ENCODE measurements at places on chromosomes 2 and 18.

- DNase-seq: no peak
These were observed 117.0 kb upstream of the EML6 start for GRCh38 chr2:54606393-54606958.

DNA sequence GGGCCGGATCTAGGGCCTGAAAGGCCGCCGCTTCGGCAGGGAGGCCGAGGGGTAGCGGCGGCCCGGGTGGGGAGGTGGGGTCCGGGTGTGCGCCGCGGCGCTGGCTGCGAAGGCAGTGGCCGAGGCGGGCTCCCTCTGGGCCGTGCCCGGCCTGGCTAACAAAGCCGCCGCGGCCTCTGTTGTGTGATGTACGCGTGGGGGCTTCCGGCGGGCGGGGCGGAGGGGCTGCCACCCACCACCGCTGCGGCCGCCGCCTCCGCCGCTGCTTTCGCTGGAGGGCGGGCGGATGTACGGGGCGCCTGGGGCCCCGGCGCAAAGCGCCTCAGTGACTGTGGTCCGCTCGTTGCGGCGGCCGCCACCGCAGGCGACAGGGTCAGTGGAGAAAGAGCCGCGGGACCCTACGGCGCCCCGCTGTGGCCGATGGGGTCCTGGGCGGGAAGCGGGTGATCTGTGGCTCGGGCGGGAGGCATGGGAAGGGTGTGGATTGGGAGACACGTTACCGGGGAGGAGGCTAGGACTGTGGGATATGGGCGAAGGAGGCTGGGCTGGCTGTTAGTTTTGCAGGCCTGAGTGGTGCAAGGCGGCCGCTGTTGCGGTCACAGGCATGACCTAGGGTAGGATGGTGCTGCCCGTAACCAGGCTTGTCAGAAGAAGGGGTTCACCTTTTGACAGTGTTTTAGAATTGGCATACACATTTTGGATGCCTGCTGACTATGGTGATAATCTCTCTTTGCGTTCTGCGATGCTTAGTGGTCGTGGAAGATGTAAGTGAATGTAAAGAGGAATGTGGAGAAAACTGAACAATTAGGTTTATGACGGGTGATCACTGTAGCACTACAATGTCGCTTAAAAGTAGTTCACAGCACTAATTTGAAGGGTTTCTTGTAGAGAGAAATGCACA, 662 bp downstream of the BZW1 start:
- peak; percentile 80 for DNase-seq

DNA sequence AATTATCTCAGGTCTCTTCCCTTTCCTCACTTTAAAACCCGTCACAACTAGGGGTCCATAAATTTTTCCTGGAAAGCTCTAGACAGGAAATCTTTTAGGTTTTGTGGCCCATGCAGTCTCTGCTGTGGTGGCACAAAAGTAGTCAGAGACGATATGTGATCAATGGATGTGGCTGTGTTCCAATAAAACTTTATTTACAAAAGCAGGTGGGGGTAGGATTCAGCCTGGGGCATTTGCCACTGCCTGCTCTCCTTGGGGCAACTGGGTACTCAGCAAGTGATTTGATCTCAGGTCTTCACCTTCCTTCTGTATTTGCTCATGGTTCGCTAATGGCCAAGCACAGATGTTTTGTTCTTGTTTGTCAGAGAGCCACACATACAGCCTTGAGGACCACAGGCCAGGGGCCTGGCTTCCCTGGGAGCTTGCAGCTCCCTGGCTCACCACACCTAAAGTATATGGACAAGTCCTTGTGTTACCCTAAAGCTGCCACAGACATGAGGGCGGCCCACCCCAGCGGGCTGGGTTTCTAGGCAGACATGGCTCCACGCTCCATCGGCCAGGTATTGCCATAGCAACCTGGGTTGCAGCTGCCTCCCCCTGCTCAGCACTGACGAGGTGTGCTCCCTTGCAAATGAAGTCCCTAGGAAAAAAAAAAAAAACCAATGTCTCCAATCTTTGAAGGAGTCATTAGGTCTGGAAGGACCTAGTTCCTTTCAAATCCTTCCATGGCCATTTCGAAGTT, 89.7 kb upstream of the YWHAQ start:
- DNase-seq: no peak

- DNase-seq: no peak
These were observed 208.6 kb downstream of the DCDC2C start for GRCh38 chr2:3911882-3912455.

- no peak for DNase-seq
These were observed 1.5 kb downstream of the ZC3H8 start for GRCh38 chr2:112253261-112253815.

GRCh38 chr2:18741895-18742732, 152.7 kb upstream of the NT5C1B start:
- no peak for DNase-seq

- no peak for DNase-seq
These were observed 20.3 kb downstream of the STRADB start for GRCh38 chr2:201471732-201472393.

DNA sequence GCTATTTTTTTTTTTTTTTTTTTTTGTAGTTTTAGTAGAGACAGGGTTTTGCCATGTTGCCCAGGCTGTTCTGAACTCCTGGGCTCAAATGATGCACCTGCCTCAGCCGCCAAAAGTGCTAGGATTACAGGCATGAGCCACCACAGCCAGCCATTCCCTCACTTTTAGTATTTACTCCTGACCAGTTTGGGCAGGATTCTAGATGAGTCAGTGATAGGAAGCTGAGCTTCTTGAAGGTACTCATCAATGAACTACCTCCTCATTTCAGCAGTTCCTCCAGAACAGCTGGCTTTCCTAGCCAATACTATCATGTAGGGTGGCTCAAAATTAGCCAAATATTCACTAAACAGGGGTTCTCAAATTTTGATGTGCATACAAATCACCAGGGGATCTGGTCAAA, 57.2 kb downstream of the CYBRD1 start:
- no peak for DNase-seq

GRCh38 chr18:12516049-12516630, 108.4 kb downstream of the PRELID3A start:
- DNase-seq: no peak

- DNase-seq: no peak
These were observed 220.2 kb upstream of the BOD1L2 start for GRCh38 chr18:56926734-56927133.

DNA sequence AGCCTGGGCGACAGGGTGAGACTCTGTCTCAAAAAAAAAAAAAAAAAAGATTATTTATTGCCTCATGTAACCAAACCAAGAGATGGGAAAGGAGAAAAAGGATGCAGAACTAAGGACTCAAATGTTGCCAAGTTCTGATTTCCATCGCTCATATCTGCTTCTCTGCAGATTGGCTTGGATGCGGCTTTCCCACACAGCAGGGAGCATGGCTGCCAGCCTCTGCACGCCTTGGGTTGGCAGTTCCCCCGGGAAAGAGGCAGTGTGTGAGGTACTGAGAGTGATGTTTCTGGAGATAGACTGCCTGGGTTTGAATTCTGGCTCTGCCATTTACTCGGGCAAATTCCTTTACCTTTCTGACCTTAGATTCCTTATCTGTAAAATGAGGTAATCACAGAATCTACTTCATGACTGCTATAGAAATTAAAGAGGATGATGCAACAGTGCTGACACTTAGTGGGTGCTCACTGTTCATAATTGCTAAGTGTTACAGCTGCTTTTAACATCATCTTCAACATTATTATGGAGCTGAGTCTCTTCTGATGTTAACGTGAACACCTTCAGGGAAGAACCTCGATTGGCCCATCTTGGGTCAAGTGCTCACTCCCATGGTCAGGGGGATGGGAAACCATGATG, 68.8 kb downstream of the ACAA2 start:
- no peak for DNase-seq

DNA sequence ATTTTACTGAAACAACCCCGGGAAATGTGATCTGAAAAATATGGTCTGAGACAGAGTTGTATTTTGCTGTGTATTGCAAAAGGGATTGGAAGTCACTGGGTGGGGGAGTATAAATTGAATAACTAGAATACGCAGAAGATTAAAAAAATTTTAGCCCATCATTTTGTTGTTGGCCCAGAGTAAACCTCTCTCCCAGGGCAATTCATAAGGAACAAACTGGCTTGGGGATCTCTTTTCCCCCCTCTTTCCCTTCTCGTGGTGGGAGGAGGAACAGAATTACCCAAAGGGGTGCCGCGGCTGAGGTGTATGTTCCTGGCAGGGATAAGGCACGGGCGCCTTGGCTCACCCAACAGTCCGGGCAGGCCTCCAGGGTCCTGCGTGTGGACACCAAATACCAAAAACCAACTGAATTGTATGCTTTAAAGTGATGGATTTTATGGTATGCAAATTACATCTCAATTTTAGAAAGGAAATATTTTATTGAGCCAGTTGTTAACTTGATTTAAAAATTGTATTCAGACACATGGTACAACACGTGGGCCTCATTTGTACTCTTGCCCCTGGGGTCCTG, 121.2 kb upstream of the SPRED2 start:
- DNase-seq: no peak

GRCh38 chr2:88054782-88055370, 707 bp downstream of the KRCC1 start:
- peak; percentile 36 for DNase-seq

- no peak for DNase-seq
These were observed 411.7 kb downstream of the SOCS6 start for GRCh38 chr18:70700496-70700895.

DNA sequence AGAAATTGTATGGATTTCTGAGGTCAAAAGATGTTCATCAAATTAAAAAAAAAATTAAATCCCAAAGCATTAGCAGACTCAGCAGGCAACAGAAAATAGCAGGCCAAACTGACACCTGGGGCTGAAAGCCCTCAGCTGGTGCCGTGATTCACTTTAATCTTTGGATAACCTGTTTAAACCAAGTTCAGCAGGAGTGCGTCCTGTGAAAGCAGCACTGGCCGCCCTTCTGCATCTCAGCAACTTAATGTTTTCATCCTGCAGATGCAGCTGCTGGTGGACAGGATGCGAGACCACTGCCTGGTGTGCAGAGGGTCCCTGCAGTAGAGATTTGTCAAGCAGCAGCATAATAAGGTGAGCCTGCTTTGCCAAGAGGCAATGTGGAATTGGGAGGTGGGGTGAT, 41.2 kb downstream of the CCDC68 start:
- DNase-seq: no peak
